Activated CD4-positive, alpha-beta T cell treated with anti-CD3 and anti-CD28 coated beads, Interleukin-2, amount 10 ng/mL, durations not matched to agents 24 days and 14 days (primary cell): ENCODE measurements at places on chromosomes 12 and 14. TPM values are rescaled to one million over a fixed set of nuclear protein-coding genes. Genes with fewer than 3 reads are reported as not detected.

- no peak overlapping the region for H3K27ac ChIP-seq
- H3K4me1 ChIP-seq, result peaks cover 2% of the 10 kb centered on the region
- no peak overlapping the region for H3K4me3 ChIP-seq
Observed at GRCh38 chr12:15088105-15088504, 115.3 kb downstream of the PDE6H start.

GRCh38 chr12:89723276-89723675, 14.6 kb upstream of the ATP2B1 start:
- H3K36me3 ChIP-seq, result no peaks in the 10 kb centered on the region
- H3K27ac ChIP-seq, result no peak overlapping the region
- H3K27me3 ChIP-seq, result no peaks in the 10 kb centered on the region
- no peak overlapping the region for H3K4me3 ChIP-seq
- H3K4me1 ChIP-seq, result peaks cover 2% of the 10 kb centered on the region
- DNase-seq, result no peak

DNA sequence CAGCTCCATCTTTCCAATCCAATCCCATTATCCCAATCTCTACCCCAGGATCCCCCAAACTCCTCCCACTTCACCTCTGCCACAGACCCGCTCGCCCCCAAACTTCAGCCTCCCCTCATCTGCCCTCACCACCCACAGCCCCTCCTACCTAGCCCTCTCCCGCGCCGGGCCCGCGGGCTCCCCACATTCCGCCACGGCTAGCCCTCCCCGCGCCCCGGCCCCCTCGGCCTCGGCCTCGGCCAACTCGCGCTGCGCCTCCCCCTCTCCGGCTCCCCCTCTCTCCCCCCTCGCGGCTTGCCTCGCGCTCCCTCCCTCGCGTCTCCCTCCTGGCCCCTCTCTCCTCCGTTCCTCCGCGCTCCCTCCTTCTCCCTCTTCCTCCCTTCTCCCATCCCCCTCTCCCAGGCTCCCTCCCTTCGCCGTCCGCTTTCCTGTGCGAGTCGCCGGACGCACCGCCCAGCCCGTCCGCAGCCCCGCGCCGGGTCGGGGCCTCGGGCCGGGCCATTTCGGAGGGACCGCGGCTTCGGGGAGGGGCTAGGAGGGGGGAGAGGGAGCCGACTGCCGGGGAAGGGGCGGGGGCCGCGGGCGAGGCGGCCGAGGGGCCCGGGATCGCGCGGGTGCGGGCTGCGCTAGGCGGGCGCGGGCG, at the start of gene ATN1:
Gene ATN1, plus strand, starts transcription at position 581 of the 643 bp plus-strand sequence. CDS start 6,043 bp downstream, outside the sequence.
- H3K36me3 ChIP-seq, result peaks cover 28% of the 10 kb centered on the region
- peak within 1 kb of the TSS; percentile 97 for H3K4me3 ChIP-seq
- peak; percentile 87 for DNase-seq
- H3K27me3 ChIP-seq, result no peaks in the 10 kb centered on the region
- H3K4me1 ChIP-seq, result peaks cover 56% of the 10 kb centered on the region
- peak within 1 kb of the TSS; percentile 97 for H3K27ac ChIP-seq

CAPZA3 gene
- not detected in 2 replicates for total RNA-seq
